DND-41 (cell line): ENCODE measurements at places on chromosomes 4 and X.
A peak's percentile ranks its signal among the peaks of the same experiment; 100 is the strongest.

DNA sequence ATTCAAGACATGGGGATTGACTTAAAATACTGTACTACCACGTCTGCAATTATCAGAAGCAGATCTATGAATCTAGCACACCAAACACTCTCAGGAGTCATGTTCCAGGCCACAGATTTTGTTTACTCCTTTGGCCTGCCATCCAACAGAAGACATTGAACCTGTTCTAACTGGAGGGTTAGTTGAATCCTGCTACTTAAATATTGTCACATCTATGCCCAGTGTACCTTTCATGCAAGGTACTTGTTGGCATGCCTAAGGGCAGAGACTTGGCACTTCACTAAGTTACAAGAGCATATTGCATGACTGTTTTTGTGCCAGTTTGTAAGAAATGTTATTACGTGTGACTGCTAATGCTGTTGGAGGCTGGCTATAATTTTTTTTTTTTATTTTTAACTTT, 126.9 kb upstream of the BCOR start:
- DNase-seq, result no peak
- no peak overlapping the region for H3K4me3 ChIP-seq
- H3K36me3 ChIP-seq, result no peaks in the 10 kb centered on the region
- no peaks in the 10 kb centered on the region for H3K4me1 ChIP-seq

GRCh38 chr4:107818301-107818910, 6.3 kb upstream of the SGMS2 start:
- no peak for DNase-seq
- no peaks in the 10 kb centered on the region for H3K4me1 ChIP-seq
- no peaks in the 10 kb centered on the region for H3K27me3 ChIP-seq
- no peak overlapping the region for H3K4me3 ChIP-seq
- H3K36me3 ChIP-seq, result no peaks in the 10 kb centered on the region
- H3K27ac ChIP-seq, result no peak overlapping the region

- H3K4me1 ChIP-seq, result peaks cover 62% of the 10 kb centered on the region
- DNase-seq, result peak; percentile 46
- no peaks in the 10 kb centered on the region for H3K27me3 ChIP-seq
Measured at GRCh38 chr4:102825261-102826091, 1.9 kb downstream of the UBE2D3 start.

DNA sequence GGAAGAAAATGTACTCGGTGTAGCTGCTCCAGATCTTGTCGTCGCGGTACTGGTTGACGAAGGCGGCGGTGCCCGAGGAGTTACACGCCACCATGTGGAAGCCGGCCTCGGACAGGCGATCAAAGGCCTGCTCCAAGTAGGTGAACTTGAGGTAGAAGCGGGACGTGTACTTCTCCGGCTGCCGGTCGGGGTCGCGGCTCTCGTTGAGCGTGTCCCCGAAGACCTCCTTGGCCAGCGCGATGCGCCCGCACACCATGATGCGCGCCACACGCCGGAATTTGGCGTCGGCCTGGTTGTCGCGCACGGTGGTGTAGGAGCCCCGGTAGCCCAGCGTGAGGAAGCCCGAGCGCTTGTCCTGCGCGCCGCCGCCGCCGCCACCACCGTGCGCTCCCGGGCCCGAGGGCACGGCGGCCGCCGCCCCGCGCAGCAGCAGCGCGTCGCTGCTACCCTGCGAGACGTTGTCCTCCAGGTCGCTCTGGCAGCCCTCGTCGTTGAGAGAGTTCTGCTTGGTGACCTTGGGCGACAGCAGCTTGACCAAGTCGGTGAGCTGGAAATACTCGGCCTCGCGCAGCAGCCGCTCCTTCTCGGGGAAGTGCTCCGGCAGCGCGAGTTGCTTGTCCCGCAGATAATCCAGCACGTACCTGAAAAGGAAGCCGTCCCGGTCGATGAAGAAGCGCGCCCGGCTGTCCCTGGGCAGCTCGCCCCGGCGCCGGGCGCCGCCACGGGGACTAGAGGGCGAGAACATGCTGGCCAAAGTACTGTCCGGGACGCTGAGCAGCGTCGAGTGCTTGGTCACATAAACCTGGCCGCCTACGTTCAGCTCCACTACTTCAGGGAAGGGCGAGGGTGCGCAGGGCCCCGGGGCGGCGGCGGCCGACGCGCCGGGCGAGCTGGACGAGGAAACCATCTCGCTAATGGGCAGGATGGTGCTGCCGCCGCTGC, 775 bp downstream of the KCTD8 start:
- no peak overlapping the region for H3K4me3 ChIP-seq
- no peak overlapping the region for H3K27ac ChIP-seq
- H3K4me1 ChIP-seq, result no peaks in the 10 kb centered on the region

GRCh38 chr4:147625733-147626132, 8.5 kb downstream of the TMEM184C start:
- peaks cover 74% of the 10 kb centered on the region for H3K36me3 ChIP-seq
- H3K4me1 ChIP-seq, result peaks cover 5% of the 10 kb centered on the region
- H3K4me3 ChIP-seq, result no peak overlapping the region
- no peak for DNase-seq
- no peaks in the 10 kb centered on the region for H3K27me3 ChIP-seq

DNA sequence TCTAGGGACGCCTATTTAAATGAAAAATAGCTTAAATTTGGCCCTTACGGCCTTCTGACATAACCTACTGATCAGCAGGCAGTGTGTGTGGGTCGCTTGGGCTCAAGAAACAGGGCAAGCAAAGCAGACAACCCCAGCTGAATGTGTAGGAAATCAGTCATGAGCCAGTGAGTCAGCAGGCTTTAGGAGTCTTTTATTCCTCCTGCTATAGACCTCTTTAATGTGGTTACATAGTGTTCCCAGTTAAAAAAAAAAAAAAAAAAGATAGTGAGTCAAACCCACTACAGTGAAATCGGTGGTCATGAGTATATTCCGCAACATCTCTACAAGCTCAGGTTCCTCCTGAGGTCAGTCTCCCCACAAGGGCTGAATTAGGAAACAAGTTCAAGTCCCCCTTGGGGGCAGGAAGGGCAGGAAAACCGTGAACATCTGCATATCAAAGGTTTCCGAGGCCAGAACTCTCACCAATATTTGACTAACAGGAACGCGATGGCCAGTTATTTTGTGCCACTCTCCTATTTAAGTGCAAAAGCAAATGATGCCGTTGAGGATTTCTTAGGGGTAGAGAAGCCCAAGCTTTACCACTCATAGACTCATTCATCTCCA, 32.7 kb downstream of the ACSL1 start:
- peaks cover 21% of the 10 kb centered on the region for H3K4me1 ChIP-seq
- H3K4me3 ChIP-seq, result no peak overlapping the region
- no peaks in the 10 kb centered on the region for H3K36me3 ChIP-seq
- DNase-seq, result peak; percentile 65
- H3K27me3 ChIP-seq, result peaks cover 21% of the 10 kb centered on the region
- H3K27ac ChIP-seq, result no peak overlapping the region

- peaks cover 8% of the 10 kb centered on the region for H3K36me3 ChIP-seq
- no peaks in the 10 kb centered on the region for H3K27me3 ChIP-seq
- DNase-seq, result peak; percentile 70
- peak overlapping the region; percentile 70 for H3K27ac ChIP-seq
- H3K4me1 ChIP-seq, result peaks cover 34% of the 10 kb centered on the region
Measured at GRCh38 chr4:82799006-82799881, 648 bp upstream of the SCD5 start.

- no peaks in the 10 kb centered on the region for H3K36me3 ChIP-seq
- DNase-seq, result no peak
- H3K27me3 ChIP-seq, result no peaks in the 10 kb centered on the region
- H3K4me3 ChIP-seq, result no peak overlapping the region
Measured at GRCh38 chr4:161816958-161817357, 346.8 kb downstream of the FSTL5 start.

DNA sequence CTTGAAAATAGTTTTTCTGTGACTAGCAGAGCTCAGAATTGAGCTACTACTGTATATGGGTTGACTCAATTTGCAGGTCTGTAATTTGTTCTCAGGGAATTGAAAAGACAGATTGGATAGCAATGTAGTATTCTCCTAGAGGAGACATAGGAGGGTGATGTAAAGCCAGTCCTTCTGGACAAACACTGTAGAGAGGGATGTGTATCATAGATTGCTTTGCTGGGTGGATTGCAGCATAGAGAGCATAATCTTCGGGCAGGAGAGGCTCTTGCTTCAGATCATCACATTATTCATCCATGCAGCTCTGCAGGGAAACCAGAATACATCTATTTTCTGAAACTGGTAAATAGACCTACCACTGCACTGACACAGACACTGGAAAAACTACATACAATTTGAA, 1110.5 kb downstream of the RAPGEF2 start:
- H3K36me3 ChIP-seq, result no peaks in the 10 kb centered on the region
- no peaks in the 10 kb centered on the region for H3K27me3 ChIP-seq

GRCh38 chr4:180589575-180589974, 1653.6 kb upstream of the TENM3 start:
- no peaks in the 10 kb centered on the region for H3K36me3 ChIP-seq
- no peak overlapping the region for H3K27ac ChIP-seq
- no peaks in the 10 kb centered on the region for H3K27me3 ChIP-seq

DNA sequence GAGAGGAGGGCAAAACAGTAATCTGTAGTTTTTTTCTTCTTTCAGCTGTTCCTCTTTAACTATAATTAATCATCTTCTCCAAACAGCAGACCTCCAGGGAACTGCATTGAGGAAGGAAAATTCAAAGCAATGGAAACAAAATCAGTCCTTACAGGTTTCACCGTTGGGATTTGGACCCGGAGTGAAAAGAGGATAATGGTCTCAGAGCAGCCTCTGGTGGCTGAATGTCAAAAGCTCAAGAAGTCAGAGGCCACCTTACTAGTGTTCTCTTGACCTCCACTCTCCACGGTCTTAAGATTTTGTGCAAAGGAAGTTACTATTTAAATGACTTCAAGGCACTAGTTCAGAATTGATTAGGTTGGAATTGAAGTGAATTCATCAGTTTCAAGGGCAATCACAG, 16.0 kb upstream of the MID1 start:
- no peaks in the 10 kb centered on the region for H3K36me3 ChIP-seq
- no peak for DNase-seq
- H3K27me3 ChIP-seq, result no peaks in the 10 kb centered on the region
- H3K27ac ChIP-seq, result no peak overlapping the region
- no peak overlapping the region for H3K4me3 ChIP-seq

GRCh38 chrX:154748712-154749339, 2.1 kb downstream of the GAB3 start:
- peaks cover 47% of the 10 kb centered on the region for H3K4me1 ChIP-seq
- DNase-seq, result peak; percentile 73
- H3K27ac ChIP-seq, result peak overlapping the region; percentile 88
- H3K36me3 ChIP-seq, result no peaks in the 10 kb centered on the region

DNA sequence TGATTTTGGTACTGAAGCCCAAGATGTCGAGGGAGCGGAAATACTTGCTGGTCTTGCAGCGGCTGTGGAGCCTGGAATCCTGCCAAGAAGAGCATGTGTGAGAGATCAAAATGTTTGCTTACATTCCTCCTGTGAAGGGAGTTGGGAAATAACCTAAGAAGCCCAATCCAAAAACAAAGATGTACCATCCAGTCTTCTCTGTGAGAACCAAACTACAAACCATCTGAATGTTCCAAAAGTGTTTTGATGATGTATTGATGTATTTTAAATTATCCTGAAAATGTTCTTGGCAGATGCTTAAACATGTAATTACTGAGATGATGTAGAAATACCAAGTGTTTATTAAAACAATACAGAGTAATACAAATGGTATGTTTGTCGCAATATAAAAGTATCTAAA, 10.1 kb upstream of the ADH1A start:
- H3K4me1 ChIP-seq, result no peaks in the 10 kb centered on the region
- H3K4me3 ChIP-seq, result no peak overlapping the region
- no peaks in the 10 kb centered on the region for H3K27me3 ChIP-seq
- H3K27ac ChIP-seq, result no peak overlapping the region

DNA sequence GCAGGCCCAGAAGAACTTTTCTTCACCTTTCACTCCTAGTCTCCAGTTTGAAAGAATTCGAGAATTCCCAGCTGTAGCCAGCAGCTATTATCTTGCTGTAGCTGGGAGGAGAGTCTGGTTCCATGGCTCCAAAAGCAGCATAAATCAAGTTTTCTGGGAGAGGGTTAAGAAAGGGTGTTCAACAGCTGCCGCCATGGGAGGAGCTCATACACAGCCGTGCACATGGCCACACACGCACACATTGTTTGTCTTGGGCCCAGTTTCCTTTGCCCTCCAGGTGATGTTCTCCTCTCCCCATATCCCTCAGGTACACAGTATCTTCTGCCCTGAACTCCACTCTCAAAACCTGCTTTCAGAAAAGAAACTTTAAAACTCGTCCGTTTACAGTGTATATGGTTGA, 4.1 kb upstream of the GPC3 start:
- H3K27ac ChIP-seq, result no peak overlapping the region
- H3K4me3 ChIP-seq, result no peak overlapping the region
- no peaks in the 10 kb centered on the region for H3K36me3 ChIP-seq
- peaks cover 17% of the 10 kb centered on the region for H3K4me1 ChIP-seq
- DNase-seq, result no peak

DNA sequence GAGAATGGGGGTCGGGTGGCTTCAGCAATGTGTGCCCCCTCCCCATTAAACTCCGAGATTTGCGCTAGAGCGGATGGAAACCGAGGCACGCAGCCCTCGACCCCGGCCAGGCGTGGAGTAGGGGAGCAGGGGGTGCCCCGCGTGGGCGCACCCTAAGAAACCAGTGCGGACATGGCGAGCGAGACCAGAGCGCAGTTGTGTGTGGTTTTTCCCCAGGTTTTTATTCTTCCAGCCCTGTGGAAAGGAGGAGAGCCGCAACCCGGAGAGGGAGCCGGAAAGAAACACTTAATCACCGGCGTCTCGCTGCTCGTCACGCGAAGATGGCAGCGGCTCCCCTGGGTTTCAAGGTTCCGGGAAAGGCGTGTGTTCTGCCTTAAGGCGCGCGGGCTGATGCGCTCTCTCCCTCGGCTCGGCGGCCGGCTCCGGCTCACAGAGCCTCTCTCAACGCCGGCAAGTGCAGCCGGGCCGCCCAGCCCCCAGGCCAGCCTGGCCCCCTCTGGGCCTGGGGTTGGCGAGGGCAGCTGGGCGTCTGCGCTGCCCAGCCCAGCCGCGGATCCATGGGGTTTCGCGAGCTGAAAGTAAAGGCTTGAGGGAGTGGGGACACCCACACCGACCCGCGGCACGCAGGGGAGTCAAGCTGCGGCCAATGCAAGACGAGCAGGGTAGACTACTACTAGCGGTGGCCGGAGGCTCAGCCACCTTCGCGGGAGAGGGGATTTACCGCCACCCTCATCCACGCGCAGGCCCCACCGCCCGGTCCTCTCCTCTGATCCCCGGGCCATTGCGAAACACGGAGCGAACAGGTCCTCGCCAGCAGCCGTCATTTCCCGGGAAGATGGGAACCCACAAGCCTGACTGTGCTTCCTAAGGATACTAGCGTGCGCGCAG, 74.0 kb upstream of the BCOR start:
- no peak overlapping the region for H3K27ac ChIP-seq
- DNase-seq, result no peak
- peaks cover 52% of the 10 kb centered on the region for H3K4me1 ChIP-seq
- H3K4me3 ChIP-seq, result peak overlapping the region; percentile 12; the same call in 1 of the 2 replicates

GRCh38 chr4:38315286-38315685, 348.7 kb upstream of the KLF3 start:
- no peak overlapping the region for H3K27ac ChIP-seq
- no peak overlapping the region for H3K4me3 ChIP-seq
- no peak for DNase-seq
- H3K36me3 ChIP-seq, result no peaks in the 10 kb centered on the region
- H3K27me3 ChIP-seq, result no peaks in the 10 kb centered on the region

- DNase-seq, result no peak
- no peak overlapping the region for H3K27ac ChIP-seq
- no peaks in the 10 kb centered on the region for H3K27me3 ChIP-seq
- H3K4me1 ChIP-seq, result peaks cover 9% of the 10 kb centered on the region; the same call in 1 of the 2 replicates
- no peak overlapping the region for H3K4me3 ChIP-seq
- no peaks in the 10 kb centered on the region for H3K36me3 ChIP-seq
Measured at GRCh38 chr4:56874166-56874565, 33.5 kb upstream of the REST start.
